Dermis microvascular lymphatic vessel endothelial cell (primary cell): ENCODE measurements at places on chromosomes 4 and X.
A peak's percentile ranks its signal among the peaks of the same experiment; 100 is the strongest.

DNA sequence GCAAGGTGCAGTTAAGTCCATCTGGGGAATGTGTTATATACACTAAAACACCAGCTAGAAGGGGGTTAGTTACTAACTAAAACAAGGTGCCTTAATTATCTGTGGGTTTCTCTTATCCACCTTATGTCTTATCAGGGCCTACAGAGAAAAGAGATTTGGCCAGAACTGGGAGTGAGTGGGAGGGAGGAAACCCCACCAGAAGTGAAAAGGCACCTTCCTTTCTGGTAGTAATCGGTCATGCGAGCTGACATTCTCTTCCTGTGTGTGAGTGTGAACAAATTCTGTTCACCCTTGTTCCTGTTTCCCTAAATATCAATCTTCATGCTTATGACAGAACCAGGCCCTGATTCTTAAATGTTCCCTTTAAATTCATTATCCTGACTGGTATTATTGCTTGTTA, 43.5 kb downstream of the SRPX2 start:
- no peak for DNase-seq

- no peak for DNase-seq
These were observed 10.7 kb upstream of the NPY2R start for GRCh38 chr4:155197757-155198156.

DNA sequence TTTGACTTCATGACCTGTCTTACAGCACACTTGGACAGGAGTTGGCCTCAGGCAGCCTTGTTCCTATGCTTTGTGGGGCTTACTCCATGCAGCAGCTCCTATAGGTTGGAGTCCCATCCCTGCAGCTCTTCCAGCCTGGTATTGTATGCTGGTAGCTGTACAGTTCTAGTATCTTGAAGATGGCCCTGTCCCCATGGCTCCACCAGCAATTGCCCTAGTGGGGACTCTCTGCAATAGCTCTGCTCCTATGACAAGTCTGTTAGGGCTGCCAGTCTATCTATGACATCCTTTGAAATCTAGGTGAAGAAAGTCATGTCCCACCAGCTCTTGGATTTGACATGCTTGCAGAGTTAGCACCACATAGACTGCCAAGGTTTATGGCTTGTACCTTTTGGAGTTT, 252.6 kb downstream of the ANTXR2 start:
- no peak for DNase-seq

DNA sequence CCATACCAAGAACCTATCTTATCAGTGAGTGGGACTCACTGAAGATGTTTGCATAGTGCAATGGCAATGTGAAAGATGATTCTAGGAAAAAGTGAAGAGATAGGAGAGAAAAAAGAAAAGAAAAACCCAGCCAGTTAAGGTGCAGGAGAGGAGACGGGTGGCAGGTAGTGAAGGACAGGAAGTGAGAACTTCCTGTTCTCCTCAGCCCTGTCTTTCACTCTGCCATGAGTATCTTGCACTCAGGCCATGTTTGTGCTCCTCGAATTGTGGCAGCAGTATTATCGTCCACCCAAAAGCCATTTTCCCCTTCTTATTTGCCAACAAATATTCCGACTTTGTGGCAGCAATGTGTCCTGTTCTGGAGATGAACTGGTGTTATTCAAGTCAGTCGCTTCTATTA, 8.6 kb upstream of the ENPEP start:
- no peak for DNase-seq

DNA sequence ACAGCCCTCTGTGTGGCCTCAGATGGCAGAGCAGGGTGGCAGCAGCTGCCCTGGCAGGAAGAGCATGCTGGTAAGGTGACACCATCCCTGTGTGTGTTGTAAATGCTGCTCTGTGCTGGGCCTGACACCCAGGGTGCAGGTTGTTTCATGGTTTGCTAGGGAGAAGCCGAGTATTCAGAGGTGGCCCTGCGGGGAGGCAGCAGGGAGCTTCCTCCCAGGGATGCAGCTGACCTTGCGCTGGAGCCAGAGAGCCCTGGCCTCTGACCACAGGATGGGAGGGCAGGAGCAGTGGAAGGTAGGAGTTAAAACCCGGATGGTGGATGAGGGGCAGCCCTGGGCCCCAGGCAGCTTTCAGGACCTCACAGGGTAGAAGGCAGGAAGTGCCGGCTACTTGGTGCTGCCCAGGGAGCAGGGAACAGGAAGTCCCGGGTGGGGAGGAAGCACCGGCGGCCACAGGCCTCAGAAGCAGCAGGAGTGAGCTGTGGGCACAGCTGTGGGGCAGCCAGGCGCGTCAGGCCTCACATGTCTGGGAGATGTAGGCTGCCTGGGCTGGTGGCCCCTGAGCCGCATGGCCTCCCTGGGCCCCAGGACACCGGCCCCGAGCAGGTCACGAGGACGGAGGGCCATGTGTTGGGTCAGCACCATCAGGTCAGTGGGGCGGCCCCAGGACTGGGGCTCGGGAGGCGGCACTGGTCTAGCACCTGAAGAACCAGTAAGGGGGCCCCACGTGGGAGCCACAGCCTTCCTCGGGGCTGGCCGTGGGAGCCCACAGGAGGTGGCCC, 19.1 kb downstream of the SH3BP2 start:
- peak; percentile 28 for DNase-seq

DNA sequence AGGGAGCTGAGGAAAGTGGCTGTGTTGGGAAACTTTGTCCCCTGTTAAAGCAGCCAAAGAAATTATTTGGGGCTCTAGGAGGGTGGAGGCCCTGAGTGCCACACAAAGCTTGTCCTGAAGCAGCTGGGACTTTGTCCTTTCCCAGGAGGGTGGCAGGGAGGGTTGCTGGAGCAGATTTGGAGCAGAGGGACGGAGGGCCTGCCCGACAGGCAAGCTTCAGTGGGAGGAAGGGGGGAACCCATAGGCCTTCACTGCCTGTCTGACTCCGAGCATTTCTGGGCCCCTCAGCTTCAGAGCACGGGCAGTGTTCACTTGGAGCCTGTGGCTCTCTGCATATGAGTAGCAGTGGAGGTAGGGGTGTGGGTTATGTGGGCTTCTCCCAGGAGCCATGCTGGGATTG, 7.2 kb upstream of the CNGA2 start:
- DNase-seq: no peak

- DNase-seq: no peak
These were observed 9.3 kb upstream of the HAUS3 start for GRCh38 chr4:2251073-2251794.

DNA sequence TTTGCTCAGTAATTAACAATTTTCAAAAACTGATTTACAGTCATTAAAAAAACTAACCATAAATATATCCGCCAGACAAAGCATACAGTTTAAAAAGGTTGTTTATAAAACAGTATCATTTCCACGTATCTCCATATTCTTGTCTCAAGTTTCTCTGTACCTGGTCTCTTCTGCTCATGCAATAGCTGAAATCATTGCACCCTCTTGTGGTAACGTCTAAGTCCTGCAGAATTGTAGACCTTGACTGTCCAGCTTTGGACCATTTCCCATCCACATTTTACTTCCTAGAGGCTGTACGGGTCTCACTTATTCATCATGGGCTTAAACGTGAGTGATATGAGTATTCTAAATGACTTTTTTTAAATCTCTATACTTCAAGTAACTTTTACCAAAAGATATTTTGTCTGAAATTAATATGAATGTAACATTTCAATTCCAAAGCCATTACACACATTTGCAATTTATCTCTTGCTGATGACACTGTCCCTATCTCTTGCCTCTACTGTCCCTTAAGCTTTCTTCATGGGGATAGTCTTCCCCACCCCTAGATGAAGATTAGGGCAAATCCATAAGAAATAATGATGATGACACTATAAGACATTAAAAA, 118.5 kb downstream of the BTC start:
- peak; percentile 75 for DNase-seq

DNA sequence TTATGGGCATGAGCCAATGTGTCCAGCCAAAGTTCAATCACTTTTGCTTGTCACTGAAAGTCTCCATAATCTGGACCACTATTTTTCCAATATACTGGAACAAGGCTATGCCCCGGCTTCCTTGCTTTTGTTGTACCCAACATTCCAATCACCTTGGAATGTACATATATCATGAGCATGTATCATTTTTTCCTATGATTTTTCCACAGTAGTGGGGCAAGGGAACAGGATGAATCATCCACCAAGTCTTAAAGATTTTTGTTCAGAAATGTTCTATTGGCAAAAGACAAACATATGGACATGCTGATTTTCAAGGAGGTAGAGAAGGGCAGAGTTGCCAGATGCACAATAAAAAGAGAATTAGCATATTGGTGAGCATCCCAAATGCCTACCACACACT, 548.1 kb upstream of the INTU start:
- no peak for DNase-seq

- no peak for DNase-seq
These were observed 101.9 kb downstream of the LNX1 start for GRCh38 chr4:53489279-53489889.

- DNase-seq: peak; percentile 0
These were observed 240.5 kb downstream of the GRIA3 start for GRCh38 chrX:123424546-123424945.

- no peak for DNase-seq
These were observed 42.8 kb downstream of the TENM3 start for GRCh38 chr4:182286035-182286434.

DNA sequence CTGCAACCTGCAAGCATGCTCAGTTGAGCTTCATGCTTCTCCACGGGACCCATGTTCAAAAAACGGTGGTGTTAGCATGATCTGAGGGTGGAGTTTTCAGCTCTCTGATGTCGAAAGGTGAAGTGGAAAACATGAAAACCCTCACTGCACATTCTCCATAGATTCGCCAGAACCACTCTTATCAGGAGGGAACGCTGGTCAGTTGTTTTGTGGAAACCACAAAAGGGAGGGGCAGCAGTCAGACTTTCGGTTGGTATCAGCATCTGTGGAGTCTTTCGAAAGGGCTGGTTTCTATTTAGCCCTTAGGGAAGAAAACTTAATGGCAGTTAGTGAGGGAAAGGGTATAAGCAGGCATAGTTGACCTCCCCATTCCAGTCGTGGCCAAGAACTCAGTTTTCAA, 12.6 kb downstream of the PPA2 start:
- no peak for DNase-seq

DNA sequence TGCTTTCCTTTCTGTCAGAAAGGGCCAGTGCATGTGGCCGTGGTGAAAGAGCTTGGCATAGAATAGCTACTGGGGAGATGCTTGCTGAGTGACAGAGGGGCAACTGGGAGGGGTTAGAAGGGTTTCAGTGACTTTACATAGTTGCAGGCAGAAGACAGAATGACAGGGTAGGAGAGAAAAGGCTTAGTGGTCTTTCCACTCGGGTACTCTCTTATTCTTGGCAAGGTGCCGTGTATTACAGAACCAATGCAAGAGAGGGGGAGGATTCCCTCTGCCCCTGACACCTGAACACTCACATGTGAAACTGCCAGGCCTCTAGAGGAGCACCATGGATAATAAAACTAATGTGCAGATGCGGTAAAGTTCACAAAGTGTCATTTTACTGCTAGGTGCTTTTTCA, 228.2 kb downstream of the MGST2 start:
- DNase-seq: no peak

- DNase-seq: peak; percentile 70
These were observed 205.3 kb downstream of the TENM3 start for GRCh38 chr4:182448281-182449151.

DNA sequence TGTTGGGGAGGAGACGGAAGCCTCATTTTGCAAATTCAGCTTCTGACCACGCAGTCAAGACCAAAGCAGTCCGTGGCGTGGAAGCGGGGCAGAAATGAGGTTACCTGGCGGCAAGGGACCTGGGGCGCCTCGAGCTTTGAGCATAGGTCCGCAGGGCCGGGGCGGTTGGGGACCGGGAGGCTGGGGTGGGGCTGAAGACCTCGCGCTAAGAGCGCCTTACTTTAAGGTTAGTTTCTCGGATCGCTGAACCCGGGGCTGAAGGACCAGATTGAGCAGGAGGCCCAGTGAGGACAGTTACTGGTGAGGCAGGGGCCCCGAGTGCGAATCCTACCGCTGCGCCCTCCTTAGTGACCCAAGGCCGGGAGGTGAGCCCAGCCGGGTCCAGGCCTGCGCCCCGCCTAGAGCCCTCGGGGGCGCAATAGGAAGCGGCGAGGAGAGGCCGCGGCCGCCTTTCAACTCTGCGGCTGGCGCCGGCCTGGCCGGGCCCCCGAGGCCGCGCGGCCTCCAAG, 7.5 kb downstream of the MSX1 start:
- DNase-seq: no peak

- no peak for DNase-seq
These were observed 8.6 kb downstream of the KLF3 start for GRCh38 chr4:38672397-38673129.

GRCh38 chr4:21827575-21827974, 121.0 kb downstream of the KCNIP4 start:
- no peak for DNase-seq

DNA sequence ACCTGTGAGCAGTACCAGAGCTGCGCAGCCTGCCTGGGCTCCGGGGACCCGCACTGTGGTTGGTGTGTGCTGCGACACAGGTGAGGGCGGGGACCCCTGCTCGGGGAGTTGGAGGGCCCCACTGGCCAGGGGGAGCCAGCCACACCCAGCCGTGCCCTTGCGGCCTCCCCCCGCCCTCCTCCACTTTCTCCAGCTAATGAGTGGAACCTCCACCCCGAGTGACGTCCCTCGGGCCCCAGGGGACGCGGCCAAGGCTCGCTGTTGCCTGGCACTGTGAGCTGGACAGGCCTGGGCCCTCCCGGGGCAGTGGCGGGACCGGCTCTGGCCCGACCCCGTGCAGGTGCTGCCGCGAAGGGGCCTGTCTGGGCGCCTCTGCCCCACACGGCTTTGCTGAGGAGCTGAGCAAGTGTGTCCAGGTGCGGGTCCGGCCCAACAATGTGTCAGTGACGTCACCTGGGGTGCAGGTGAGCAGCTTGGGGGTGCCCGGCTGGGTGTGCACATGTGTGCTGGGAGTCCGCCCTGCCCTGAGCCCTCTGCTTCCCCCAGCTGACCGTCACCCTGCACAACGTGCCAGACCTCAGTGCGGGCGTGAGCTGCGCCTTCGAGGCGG, 5.6 kb downstream of the PLXNA3 start:
- no peak for DNase-seq

DNA sequence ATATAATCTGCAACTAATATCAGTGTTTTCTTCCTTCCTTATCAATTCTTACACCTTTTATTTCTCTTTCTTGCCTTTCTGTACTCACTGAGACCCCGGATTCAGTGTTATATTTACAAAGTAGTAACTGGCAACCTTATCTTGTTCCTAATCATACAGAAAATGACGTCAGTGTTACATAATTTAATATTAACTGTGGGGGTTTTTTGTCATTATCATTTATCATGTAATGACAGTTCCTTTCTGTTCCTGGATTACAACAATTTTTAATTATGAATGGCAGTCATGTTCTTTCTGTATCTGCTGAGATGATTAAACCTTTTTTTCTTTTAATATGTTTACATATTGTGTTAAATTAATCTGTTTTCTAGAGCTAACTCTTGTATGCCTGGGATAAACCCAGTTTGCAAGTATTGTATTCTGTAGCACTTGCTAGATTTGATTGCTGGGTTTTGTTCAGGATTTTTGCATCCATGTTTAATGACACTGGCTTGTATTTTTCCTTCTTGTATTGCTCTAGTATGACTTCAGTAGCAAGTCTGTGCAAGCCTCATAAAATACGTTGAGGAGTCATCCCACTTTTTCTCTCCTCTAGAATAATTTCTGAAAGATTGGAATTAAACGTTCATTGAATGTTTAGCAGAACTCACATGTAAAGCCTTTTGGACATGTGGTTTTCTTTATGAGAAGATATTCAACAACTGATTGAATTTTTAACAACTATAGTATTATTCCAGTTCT, 10.4 kb upstream of the HSPA4L start:
- no peak for DNase-seq
